Anterior cingulate cortex (tissue), 58 donors: ENCODE measurements at places on chromosomes 2 and 18.
A peak's percentile ranks its signal among the peaks of the same experiment; 100 is the strongest.

DNA sequence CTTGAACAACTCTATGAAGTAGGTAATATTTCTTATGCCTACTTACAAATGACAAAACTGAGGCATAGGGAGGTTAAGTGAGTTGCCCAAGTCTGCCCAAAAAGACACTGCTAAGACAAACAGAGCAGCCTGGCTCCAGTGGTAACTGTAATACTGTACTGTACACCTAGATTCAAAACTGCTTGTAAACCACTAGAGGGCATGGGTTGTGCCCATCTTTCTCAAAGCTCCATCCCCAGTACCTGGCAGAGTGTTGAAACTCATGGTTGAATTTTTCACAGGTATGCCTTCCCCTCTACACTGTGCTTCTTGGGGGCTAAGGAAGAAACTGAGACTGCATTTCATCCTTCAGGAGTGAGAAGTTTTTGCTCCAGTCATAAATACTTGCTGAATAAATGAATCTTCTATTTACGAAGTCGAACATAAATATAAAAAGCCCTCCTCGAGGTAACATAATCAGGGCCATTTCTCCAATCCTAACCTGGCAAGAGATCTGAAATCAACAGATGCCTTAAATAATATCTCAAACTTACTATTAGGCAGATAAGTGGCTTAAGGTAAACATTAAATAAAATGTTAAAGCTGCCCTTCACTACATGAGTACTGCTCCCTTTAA, 2.0 kb downstream of the PPP4R1 start:
- DNase-seq = peak; percentile 8

DNA sequence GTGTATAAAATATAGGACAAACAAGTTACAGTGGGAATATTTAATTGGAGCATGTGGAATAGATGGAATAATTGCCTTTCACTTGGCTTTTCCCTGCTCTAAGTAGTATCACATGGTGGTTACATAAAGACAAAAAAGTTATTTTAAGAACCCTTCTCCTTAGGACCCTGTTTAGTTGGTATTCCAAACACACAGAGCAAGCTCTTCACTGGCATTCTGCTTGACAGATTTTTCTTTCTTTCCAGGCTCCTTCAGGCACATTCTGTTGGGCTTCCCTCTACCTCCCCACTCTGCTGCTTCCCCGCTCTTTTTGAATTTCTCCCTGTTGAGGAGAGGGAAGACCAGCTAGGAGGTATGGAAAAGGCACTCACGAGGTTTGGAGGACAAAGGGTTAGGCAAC, 29.0 kb upstream of the DARS1 start:
- peak; percentile 8 for DNase-seq

DNA sequence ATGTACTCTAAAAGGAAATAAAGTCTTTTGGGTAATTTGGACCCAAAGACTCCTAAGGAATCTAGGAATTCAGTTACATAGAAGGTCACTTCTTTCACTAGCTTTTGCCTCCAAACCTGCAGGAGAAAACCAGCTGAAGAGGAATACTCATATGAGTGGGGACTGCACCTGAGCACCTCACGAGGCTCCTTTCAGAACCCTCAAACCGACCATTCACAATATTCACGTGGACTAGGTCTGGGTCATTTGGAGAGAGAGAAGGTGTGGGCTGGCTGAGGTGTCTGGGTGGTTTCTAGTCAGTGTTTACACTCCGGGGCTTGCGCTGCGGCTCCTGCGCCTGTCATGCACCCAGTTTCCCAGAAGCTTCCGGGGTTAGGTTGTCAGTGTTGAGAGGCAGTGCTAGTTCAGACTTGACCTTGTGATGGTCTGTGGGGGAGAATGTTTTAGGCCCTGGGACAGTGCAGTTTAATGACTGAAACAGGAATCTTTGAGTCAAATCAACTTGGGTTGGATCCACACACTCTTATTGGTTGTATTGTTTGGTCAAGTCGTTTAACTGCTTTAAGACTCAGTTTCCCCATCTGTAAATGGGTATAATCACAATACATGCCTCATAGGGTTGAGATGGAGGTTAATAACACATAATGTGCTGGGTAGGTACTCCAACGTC, 78.4 kb downstream of the LIMS1 start:
- no peak for DNase-seq

- DNase-seq = no peak
These were observed 373.5 kb upstream of the MYT1L start for GRCh38 chr2:2704428-2705090.

DNA sequence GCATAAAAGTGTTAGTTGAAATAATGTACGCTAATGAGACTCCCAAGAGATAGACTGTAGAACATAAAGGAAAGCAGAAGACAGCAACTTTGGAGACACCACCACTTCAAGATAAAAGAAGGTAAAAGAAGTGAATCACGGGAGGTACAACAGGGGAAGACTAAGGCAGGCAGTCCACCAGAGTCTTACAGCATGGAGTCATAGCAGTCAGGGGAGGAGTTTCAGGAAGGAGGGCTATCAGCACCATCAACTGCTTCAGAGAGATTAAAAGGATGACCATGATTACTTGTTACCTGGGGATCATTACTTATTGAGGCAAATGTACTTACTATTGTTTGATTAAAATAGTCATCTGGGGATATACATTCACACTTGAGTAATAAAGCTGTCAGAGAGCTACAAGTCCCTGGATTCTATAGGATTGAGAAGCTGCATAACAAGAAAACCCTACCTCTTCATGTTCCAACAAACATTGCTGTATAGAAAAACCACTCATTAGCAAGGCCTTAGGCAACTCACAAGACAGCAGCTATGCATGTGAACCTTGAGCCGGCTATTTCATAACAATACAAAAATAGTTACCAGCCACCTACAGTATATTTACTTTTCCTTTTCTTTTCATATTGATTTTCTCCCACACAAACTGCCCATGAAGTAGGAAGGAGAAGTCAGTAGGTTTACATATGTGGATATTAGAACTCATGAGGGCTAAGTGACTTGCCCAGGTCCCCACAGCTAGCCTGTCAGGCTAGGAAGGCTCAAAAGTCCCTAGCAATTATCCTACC, 101.7 kb downstream of the PDE11A start:
- no peak for DNase-seq

DNA sequence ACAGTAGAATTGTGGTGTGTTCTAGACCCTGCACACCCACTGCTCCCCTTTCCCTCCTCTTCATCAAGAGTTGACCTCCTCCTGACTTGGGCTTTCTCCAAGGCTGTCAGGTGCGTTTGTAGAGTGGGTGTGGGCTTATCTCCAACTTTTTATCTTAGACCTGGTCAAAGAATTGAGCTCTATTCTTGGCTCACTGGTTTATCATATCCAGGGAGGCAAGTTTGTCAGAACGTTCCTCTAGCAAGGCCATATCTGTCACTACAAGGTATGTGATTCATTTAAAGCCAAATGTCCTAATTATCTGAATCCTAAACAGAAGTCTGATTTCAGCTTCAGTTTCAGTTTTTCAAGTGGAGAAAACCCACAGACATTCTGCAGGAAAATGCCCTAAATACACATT, 117.1 kb upstream of the MGAT5 start:
- no peak for DNase-seq

- no peak for DNase-seq
These were observed 121.2 kb upstream of the CAVIN2 start for GRCh38 chr2:191968120-191968519.

DNA sequence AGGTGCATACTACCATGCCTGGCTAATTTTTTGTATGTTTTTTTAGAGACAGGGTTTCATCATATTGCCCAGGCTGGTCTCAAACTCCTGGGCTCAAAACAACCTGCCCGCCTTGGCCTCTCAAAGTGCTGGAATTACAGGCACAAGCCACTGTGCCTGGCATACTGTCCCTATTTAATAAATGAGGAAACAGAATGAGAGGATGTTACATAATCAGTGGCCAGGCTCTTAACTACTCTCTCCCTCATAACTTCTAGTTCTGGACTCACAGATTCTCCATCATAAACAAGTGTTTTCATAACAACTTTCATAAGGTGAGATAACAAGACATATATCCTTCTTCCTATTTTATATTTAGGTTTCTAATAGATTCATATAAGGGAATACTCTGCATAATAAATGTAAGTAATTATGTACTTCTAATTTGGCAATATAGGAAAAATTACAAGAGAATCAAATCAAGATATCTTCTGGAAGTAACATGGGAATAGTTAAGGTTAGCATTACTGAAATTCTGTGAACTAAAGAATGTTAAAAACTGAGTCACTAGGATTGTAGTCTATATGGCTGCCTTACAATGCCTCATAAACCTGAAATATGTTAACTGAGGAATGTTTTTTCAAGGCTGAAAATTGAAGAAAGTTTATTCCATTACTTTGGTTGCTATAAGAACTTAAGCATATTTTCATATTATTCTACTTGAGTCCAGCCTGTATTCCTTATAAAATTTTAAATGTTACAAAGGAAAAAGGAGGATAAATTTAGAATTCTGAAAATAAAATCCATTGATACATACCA, 71.3 kb downstream of the SLC25A12 start:
- DNase-seq = no peak

GRCh38 chr2:132671151-132671835, 1.3 kb upstream of the LYPD1 start:
- no peak for DNase-seq

- DNase-seq = no peak
These were observed 758.0 kb upstream of the ZEB2 start for GRCh38 chr2:145277922-145278321.

DNA sequence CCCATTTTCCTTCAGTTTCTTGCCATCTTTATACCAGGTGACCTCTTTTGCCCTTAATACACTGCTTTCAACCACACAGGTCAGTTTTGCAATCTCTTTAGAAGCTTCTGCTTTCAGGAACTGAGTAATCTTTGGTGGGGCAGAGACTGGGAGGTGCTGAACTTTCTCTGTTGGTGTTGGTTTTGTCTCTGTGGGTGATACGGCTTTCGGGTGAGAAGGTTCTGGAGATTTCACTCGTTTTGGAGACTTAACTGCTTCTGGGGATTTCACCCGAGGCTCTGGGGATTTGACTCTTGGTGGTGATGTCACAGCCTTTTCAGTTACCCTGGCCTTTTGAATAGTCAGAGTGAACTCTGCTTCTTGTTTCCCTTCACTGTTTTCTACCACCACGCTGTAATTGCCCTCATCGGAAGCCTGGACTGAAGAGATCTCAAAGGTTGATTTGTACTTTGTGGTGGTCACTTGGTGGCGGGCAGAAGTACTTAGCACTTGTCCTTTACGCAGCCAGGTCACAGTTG, 50.4 kb downstream of the PLEKHA3 start:
- no peak for DNase-seq

DNA sequence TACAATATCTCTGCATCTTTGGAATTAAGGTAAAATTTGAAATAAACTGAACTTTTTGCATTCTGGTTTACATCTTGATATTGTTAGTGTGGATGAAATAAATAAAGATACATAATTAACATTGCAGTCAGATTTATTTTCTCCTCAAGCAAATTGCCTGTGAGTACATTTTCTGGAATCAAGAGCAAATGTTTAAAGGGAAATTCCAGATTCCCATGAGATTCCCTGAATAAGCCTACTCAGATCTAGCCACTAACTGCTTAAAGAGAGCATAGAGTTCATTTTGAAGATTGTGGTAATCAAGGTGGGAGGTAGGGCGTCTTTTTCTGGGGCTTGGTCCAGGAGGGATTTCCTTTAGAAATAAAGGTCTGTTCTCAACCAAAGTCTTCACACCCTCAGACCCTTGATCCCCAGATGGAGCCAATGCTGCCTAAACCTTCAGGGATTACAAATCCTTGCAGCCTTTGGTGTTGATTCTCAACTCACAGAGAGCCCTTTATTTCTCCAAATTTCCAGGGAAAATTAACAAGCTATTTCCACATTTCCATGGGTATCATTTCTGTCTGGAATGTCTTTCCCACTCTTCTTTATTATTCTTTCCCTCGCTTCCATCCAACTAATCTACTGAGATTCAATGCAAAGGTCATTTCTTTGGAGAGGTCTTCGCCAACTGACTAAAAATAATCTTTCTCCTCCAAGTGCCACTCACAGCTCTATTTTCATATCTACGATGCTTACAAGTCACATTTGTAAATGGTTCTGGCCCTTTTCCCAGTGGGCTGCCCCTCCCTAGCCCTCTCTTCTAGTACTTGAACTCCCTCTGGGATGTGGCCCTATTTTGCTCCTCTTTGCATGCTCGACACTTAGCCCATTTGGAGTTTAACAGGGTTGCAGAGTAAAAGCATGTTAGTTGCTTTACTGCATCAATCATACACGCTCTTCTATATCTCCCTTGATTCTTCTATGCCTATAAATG, 79.8 kb upstream of the SPATS2L start:
- DNase-seq = no peak

- DNase-seq = no peak
These were observed 20.7 kb downstream of the ST8SIA5 start for GRCh38 chr18:46736135-46736534.

DNA sequence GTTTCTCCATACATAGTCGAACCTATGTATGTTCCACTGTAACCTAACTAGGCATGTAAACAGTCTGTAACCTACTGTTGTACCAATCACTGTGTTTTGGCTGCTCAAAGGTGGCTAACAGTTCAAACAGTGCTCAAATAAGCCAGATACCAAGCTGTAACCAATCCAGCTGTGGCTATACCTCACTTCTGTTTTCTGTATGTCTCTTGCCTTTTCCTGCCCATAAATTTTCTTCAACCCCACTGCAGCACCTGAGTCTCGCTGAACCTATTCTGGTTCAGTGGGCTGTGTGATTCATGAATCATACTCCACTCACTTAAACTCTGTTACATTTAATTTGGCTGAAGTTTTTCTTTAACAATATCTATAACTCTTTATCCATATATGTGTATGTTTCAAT, 340.7 kb downstream of the LPIN1 start:
- no peak for DNase-seq

DNA sequence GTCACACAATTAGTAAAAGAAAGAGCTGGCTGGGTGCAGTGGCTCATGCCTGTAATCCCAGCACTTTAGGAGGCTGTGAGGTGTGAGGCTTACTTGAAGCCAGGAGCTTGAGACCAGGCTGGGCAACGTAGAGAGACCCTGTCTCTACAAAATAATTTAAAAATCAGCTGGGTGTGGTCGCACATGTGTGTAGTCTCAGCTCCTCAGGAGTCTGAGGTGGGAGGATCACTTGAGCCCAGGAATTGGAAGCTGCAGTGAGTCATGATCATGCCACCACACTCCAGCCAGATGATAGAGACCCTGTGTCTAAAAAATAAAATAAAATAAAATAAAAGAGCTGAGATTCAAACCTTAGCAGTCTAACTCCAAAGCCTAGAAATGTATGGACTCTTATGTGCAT, 39.0 kb upstream of the NEDD4L start:
- DNase-seq = no peak

DNA sequence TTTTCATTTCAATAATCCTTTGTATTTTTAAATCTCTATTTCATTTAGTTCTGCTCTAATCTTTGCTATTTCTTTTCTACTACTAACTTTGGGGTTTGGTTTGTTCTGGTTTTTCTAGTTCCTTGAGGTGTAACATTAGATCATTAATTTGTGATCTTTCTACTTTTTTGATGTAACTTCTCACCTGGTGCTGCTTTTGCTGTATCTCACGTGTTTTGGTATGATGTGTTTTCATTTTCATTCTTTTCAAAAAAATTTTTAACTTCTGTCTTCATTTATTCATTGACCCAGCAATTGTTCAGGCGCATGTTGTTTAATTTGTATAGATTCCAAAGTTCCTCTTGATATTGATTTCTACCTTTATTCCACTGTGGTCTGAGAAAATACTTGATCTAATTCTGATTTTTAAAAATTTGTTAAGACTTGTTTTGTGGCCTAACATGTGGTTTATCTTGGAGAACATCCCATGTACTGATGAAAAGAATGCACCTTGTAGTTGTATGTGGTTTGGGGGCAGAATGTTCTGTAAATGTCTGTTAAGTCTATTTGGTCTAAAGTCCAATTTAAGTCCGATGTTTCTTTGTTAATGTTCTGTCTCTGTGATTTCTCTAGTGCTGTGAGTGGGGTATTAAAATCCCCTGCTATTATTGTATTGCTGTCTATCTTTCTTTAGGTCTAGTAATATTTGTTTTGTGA, 17.3 kb upstream of the MALT1 start:
- no peak for DNase-seq
